Right forelimb (tissue), 1 donor: ENCODE measurements at places on chromosomes 5 and 9.

DNA sequence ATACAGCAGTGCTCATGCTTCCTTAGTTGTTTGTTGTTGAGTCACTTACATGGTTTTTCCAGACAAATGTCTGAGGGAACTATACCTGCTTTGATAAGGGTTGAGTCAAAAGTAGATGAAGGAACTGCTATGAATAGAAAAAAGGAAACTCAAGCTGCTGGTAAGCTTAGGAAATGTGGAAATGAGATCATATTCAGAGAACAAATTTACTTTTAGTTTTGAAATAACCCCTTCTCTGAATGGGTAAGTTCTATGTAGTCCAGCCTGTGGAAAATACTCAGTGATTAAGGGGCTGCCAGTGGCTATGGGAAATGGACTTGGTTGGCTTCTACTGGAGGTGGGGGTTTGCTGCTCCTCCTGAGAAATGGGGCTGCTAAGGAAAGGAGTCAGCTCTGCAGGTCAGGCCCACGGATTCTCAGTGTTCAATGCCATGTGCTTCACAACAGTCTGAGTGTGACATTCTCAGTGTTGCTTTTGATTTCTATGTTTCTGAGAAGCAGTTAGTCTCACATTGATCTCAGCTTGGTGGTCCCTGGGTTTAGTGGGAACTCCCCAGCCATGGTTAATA lies 47.7 kb upstream of the GLRX start:
- no peak for DNase-seq

- no peak for DNase-seq
Measured at GRCh38 chr9:114176624-114177291, 21.4 kb downstream of the COL27A1 start.

DNA sequence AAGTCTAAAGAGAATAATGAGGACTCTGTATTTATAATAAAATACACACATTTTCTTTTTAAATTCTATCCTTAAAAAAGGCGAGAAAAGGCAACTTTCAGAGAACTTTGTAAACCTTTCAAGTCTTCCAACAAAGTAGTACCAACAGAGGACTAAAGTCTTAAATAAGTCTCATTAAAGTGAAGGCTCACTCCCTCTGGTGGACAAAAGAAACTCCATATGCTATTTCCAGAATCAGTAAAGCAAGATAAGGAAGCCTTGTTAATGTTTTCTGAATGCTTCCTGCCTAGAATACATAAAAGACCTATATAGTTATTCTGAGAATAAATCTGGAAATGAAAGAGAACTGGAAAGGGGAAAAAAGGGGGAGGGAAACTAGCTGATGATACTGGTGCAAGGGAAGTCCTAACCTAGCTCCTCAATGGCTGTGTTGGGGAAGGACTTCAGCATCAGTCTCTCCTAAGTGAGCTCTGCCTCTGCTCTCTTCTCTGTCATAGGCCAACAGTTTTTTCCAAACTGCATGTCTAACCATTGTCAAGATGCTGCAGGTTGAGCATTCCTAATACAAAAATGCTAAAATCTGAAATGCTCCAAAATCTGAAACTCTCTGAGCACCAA lies 7.2 kb downstream of the HMGCS1 start:
- DNase-seq, result no peak

- no peak for DNase-seq
Measured at GRCh38 chr5:56710826-56711590, 104.3 kb upstream of the MAP3K1 start.

- no peak for DNase-seq
Measured at GRCh38 chr9:6924988-6925563, 167.3 kb downstream of the KDM4C start.

- DNase-seq, result no peak
Measured at GRCh38 chr9:137214620-137215019, 7.4 kb downstream of the RNF208 start.

GRCh38 chr9:69572611-69573010 lies 99.6 kb downstream of the APBA1 start:
- DNase-seq, result no peak

DNA sequence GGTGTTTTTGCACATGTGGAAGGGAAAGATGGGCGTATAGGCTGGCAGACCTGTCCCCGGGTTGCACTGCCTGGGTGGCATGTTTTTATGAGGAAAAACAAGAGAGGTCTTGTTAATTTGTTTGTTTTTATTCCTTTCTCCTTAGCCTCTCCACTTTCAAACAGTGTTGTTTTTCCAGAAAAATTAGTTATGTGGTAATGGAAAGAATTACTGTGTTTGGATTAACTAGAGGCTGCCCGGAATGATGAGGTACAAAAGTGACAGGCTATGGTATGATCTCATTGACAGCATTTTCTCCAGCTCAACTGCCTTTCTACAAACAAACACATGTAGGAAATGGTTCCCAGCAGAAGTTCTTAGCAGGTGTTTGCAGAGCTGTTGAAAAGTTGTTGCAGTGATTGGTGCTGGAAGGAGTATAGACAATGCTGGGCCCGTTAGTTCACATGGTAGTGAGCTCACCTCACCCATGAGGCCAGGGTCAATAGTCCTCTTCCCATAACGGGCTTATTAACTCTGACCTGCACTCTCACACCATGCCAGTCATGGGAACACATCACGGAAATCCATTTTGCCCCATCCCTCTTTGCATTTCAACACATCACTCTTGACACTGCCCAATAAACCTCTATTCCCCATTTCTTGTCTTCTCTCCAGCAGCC lies 111.3 kb upstream of the SAP30L start:
- DNase-seq, result no peak

GRCh38 chr9:121693388-121693670 lies 41.9 kb downstream of the DAB2IP start:
- no peak for DNase-seq

GRCh38 chr5:124528838-124529237 lies 217.6 kb downstream of the ZNF608 start:
- DNase-seq, result no peak

GRCh38 chr5:39231705-39232525 lies 12.6 kb upstream of the FYB1 start:
- no peak for DNase-seq

DNA sequence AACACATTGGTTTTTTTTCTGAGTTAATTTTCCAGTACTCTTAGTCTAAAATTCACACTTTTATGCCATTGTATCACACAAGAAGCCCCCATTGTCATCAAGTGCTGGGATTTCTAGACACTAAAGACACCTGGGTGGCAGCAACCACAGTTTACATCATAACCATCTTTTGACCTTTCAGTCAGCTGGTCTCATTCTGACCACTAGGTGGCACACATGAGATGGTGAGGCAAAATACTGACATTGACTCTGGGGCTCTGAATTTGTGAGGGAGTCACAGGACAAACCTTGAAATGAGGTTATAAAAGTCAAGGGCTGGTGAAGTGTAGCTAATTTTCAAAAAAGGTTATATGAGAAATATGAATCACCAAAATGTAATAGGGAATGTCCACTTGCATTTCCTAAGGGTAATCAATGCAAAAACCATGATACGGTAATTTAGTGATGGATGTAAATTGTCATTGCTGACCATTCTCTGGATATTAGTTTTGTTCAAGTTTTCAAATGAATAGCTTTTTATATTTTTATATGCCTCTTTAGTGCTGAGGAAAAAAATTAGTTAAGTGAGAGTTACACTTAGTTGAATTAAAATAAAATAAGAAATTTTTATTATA lies 229.4 kb downstream of the DMAC1 start:
- DNase-seq, result no peak

DNA sequence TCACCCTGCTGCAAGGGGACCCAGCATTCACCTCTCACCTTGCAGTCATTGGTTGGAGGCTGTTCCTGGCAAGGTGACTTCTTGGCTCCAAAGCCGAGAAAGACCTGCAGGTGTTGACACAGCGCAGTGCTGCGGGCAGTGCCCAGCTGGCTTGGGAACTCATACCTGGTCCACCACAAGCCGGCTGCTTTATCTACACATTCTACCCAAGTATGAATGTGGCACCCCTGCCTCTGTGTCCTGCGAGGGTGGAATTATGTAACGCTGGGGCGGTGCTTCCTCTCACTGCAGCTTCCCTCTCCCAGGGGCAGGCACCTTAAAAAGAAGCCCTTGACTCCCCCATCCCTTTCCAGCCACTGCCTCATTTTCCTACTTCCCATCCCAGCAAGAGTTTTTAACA lies 2.5 kb upstream of the ZMYND19 start:
- no peak for DNase-seq

GRCh38 chr9:79403495-79403894 lies 168.3 kb upstream of the TLE4 start:
- no peak for DNase-seq

DNA sequence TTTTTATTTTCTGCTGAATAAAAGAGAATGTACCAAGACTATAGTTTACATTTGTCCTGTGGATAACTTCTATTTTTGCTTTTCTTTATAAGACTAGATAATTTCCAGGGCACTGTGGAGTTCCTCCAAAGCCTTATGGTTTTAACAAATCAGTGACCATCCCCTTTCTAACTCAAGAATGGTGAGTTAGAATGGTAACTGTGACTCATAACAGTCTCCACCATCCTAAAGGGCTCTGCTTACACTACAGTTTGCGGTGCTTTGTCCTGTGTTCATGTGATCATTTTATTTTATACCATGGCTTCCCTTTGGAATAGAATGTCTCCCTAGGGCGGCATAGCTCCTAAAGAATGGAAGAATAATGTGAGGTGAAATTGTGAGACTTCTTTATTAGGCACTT lies 30.2 kb downstream of the WDR36 start:
- DNase-seq, result no peak

- no peak for DNase-seq
Measured at GRCh38 chr9:108056084-108056804, 566.7 kb upstream of the KLF4 start.

DNA sequence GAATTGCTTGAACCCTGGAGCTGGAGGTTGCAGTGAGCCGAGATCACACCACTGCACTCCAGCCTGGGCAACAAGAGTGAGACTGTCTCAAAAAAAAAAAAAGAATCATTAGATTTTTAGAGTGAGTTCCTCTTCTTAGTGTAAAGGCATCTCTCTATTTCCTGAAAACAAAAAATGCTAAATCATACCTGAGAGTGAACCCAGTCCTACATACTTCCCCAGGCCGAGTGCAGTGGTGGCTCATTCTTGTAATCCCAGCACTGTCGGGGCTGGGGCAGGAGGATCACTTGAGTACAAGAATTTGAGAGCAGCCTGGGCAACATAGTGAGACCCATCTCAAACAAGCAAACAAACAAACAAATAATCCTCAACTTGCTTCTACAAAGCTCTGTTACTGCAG lies 38.2 kb upstream of the LPAR1 start:
- DNase-seq, result no peak
